ENCODE measurements at places on chromosomes 5 and 9.
A peak's percentile ranks its signal among the peaks of the same experiment; 100 is the strongest.

DNA sequence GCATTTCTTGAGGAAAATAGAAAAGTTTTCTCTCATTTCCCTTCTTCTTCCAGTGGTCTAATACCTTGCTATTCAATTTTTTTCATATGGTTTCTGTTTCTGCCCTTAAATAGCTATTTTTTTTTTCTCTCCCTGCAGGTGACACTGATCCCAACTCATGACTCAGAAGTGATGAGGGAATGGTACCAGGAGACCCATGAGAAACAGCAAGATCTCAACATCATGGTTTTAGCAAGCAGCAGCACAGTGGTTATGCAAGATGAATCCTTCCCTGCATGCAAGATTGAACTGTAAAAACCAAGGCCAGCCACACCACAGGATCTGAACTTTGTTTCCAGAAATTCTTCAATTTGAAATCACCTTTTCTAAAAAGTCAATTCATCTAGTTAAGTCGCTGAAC lies 97.7 kb downstream of the MAP1B start:
- no peak for DNase-seq

DNA sequence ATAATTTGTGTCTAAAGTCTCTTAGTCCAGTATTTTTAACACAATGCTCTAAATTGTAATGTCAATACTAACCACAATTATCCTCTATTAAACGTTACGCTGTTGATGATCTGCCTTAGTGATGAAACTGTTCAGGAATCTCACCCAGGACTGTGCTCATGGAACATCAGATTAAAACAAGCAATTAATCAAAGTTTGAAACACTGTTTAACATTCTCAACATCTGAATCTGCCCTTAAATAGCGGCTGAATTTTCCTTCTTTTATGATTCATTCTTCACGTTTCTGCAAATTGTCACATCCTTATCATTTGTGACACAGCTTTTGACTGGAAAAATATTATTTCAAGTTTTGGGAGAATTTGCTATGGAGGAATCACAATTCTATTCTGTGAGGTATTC lies 113.8 kb downstream of the MARCHF11 start:
- DNase-seq = no peak

DNA sequence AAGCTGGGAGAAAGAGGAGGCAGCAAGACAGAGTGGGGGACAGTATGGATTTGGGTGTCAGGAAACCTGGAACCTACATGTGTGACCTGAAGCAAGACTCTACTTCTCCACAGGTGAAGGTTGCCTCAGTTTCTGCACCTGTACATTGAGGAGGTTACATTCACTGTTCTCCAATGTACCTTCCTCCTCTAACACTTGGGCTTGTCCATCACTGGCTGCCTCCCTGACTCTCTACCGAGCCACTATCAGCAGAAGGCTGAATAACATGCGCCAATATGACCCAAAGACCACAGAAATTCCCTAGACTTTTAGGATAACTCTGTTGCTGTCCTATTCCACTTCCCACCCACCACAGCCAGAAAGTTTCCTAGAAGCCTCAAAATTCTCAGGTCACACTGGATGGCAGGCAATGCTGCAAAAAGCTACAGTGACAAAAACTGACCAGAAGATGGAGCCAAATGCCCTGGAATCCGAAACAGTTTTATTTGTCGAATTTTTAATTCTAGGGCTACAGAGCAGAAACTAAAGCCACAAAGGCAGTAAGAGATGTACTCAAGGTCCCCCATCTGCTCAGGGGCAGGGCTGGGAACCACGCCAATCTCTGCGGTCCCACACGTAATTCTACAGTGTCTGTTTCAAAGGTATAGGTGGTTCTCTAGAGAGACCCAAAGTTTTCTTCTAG lies 64.4 kb downstream of the FAM114A2 start:
- DNase-seq = peak; percentile 62

GRCh38 chr9:138016406-138017187 lies 139.0 kb downstream of the CACNA1B start:
- no peak for DNase-seq

Measured in activated CD8-positive, alpha-beta T cell treated with anti-CD3 and anti-CD28 coated beads, Interleukin-2, amount 10 ng/mL, durations not matched to agents 7 days and 5 days (primary cell).